ENCODE measurements at places on chromosomes 5 and 9. TPM values are rescaled to one million over a fixed set of nuclear protein-coding genes. Genes with fewer than 3 reads are reported as not detected.
A peak's percentile ranks its signal among the peaks of the same experiment; 100 is the strongest.

Gene TEK
- not detected for total RNA-seq

Gene CCDC192
- not detected for total RNA-seq

Gene OBP2A
- not detected for total RNA-seq

Gene FBXL7
- total RNA-seq = 0.06 TPM

Gene NEUROG1
- total RNA-seq = not detected

Gene SUSD3
- 59.3 TPM for total RNA-seq

Gene KLHL9
- 27.7 TPM for total RNA-seq

Gene CATSPER3
- 0.93 TPM for total RNA-seq

DNA sequence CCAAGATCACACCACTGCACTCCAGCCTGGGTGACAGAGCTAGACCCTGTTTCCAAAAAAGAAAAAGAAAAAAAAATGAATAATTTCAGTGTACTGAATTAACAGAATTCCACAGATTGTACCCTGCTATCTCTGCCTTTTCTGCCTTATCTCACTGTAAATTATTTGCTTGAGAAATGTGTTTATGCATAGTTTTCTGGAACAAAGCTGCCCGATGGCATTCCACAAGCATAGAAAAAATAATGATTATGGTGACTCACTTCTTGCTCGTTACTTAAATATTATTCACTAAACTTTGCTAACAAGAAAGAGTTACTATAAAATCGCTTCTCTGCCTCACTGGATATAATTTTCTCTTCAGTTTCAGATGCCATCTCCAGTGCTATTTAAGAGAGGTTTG lies 88.7 kb upstream of the FAM169A start:
- DNase-seq = no peak

DNA sequence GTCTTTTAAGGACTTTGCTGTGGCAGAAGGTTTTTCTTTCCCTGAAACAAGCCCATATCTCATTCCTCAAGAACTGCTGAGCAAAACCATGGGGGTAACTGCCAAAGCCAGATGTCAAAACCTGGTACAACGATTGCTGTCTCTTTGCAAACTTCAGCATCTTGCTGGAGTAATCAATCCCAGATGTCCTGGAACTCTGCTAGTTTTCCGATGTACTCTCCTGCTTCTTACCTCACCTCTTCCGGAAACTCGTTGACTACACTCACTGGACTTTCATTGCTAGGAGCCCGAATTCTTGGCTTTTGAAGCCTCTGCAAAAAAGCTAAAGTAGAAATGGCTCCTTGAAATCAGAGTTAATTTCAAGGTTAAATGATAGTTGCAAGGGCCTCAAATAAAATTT lies 23.3 kb downstream of the RAD1 start:
- DNase-seq = no peak

GRCh38 chr5:126138281-126138931 lies 284.8 kb upstream of the GRAMD2B start:
- no peak for DNase-seq

GRCh38 chr5:80223561-80223960 lies 32.3 kb downstream of the SERINC5 start:
- no peak for DNase-seq

- no peak for DNase-seq
Observed at GRCh38 chr9:112655668-112656067, 62.2 kb downstream of the INIP start.

- DNase-seq = no peak
Observed at GRCh38 chr5:79193643-79194042, 42.3 kb upstream of the JMY start.

- no peak for DNase-seq
Observed at GRCh38 chr9:76267284-76267652, 127.0 kb downstream of the RFK start.

DNA sequence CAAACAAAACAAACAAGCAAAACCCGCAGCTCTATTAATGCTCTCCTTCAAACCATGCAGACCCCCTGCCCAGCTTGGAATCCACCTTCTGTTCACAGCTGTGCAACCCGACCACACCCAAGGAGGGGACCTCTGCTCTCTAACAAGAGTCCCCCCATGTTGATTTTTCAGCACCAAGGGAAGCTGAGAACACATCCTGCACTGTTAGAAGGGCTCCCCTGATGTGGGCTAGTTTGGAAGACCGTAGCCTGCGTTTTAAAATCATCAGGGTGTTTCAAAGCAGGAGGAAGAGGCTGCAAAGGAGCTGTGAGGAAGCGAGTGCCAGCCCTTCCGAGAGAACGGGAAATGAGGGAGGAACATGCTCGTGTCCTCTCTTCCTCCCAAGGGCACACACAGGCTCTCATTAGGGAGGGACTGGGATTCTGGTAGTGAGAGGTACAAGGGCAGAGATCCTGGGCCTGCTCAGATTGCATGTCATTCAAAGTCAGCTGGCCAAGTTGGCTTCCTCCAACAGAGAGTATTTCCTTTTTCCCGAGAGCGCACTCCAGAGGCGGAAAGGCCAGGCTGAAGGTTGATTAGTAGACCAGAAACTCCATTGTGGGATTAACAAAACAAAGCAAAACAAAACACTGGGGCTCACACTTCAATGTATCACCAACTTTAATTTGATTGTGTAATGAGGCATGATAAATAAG lies 185.9 kb downstream of the SEMA6A start:
- DNase-seq = no peak

GRCh38 chr9:14312719-14313377 lies 1.1 kb downstream of the NFIB start:
- no peak for DNase-seq

GRCh38 chr5:150625164-150625535 lies 15.3 kb upstream of the SYNPO start:
- no peak for DNase-seq

GRCh38 chr5:124885490-124885889 lies 139.1 kb upstream of the ZNF608 start:
- DNase-seq = no peak

GRCh38 chr9:114237781-114238180 lies 82.4 kb downstream of the COL27A1 start:
- no peak for DNase-seq

- no peak for DNase-seq
Observed at GRCh38 chr9:128144239-128145181, 4.7 kb upstream of the LCN2 start.

DNA sequence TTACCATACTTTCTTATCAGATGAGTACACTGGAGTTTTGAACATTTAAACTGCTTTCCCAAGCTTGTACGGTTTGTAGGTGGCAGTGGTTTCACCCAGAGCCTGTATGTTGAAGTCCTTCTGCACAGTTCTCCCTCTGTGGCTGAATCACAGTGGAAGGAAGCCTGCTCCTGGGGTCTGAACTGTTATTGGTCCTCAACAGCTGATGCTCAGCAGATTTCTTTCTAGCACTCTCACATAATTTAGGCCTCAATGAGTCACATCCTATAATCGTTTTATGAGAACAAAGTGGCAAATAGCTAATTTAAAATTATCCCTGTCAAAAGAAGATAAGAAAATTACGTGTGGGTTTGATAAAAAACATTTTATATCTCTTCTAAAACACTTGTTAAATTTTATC lies 229.7 kb downstream of the TLE4 start:
- DNase-seq = no peak

DNA sequence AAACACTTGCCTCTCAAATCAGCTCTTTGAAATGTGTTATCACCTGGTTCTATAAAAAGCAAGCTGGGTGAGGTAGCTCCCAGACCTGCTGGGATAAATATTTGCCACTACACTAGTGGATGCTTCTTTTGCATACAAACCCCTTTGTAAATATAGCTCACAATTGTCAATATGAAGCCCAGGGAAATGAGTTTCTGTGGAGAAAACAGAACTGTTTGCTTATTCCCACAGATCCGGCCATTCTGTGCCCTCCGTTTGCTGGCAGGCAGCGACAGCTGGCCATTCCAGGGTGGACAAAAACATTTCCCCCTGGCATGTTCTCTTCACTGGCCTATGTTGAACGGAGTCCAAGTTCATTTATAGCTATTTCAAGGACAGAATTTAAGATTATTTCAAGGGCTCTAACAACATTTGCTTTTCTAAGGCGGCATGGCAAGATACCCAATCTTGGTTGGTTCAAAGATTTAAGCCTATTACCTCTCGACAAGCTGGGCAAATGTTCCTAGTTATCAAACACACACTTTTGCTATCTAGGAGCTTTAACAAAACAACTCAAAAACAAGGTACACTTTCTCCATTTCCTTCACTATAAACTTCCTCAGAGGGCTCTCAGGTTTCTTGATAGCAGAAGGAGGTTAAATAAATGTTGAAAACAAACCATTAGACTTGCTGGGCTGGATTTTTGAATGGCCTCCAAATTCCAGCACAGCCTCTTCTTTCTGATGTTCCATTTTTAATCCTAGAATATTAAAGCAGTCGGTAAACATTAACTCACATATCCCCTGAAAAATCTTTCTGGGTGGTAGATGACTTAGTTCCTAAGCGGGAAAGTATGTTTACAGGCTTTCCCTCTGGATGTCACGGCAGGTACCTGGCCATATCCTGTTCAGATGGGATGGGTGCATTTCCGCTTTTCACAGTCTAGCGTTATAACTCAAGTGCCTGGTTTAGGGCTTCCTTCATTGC lies 332.3 kb downstream of the PLK2 start:
- DNase-seq = no peak

DNA sequence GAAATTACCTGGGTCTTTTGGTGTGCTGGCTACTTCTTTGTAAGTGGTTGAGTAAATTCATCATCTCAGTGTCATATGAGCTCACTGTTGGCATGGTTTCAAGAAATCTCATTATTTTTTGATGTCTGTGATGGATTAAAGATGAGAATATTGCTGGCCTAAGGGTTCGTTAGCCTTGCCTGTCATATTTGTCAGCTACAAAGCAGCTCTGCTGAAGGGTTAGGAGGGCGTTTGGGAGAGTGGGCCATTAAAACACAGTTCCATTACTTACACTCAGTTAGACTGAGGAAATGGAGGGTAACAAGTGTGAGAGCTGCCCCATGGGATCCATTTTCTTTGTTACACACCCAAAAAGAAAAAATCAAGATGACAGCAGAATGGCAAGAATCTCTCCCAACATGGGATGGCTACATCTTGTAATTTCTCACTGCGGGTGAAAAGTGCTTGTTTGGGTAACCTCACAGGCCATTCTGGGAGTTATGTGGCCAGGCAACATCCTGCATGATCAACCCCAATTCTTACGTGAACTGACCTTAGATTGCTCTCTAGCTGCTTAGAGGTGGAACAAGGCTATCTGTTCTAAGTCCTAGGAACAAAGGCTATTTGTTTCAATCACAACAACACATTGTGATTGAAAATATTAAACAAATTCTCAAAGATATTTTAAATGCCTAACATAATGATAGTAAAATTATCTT lies 609.5 kb upstream of the RGMB start:
- no peak for DNase-seq

- no peak for DNase-seq
Observed at GRCh38 chr5:76960004-76960625, 7.3 kb downstream of the CRHBP start.

- peak; percentile 2 for DNase-seq
Observed at GRCh38 chr9:36191290-36191645, 547 bp downstream of the CLTA start.

DNA sequence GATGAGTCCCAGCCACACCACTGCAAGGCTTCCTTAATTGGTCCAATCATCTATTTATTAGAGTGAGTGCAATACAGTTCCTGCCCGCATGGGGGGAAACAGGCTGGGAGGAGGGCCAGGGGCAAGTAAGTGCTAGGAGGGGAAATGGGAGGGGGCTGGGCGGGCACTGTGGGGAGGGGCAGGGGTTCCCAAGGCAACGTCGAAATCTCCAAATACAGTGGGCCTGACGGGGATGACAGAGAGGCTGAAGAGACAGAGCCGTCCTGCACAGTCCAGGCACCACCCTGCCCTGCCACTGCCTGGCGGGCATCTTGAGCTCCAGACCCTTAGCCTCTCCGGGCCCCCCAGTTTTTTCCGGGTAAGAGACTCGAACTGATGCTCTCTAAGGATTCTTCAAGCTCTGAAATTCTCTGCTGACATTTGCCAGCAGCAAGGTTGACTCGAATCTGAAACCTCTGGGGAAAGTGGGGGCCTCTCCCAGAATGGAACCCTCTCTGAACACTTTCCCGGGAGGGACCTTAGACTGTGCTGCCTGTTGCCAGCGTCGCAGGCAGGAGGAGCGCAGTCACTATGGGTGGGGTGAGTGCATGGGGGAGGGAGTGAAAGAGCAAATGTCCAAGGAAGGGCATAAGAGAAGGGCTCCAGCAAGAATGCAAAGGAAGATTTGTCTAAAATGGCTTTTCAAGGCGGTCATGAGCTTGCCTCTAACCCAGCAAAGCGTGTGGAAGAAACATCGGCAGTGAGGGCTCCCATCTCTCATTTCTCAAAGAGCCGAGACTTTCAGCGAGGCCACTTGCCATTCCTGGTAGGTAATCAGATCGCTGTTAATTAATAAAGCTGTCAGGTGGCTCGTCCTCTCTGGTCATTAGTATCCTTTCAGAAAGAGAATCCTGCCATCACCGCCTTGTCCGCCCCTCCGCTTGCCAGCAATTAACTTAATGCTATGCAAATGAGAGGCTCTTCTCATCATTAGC lies 99.0 kb downstream of the GTF3C4 start:
- DNase-seq = peak; percentile 67

- peak; percentile 60 for DNase-seq
Observed at GRCh38 chr5:66171349-66172344, 27.5 kb downstream of the SREK1 start.

DNA sequence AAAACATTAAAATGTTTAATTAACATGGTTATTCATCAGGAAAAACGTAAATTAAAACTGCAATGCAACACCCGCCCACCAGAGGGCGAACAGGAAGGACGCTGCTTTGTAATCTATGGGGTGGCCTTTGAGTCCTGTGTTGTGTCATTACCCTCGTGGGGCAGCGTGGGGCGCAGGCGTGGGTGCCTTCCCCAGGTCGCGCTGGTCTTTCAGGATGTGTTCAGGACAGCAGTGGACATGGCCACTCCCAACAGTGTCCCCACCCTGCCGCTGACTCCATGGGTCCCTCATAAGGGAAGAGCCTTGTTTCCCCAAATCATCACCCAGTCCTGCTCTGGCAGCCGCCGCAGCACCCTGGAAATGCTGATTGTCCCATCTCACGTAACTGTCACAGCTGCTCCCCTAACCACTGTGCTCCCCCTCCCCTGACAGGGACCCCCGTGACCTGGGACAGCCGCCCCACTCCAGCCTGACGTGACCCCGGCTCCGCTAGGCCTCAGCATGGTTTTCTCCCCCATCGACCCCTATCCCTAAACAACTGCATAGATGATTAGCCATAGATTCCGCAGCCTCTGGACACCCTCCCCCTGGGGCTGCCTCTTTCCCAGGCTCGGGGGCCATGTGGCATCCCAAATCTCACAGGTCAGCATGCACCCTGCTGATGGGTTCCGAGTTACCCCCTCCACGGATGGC lies 36.4 kb downstream of the GLT6D1 start:
- peak; percentile 27 for DNase-seq

- no peak for DNase-seq
Observed at GRCh38 chr5:137566118-137566541, 67.0 kb upstream of the SPOCK1 start.

Data from T-cell (primary cell).